Stimulated activated CD8-positive, alpha-beta memory T cell treated with anti-CD3 and anti-CD28 coated beads, Interleukin-12 subunit alpha, Interleukin-12 subunit beta, amount 100 ng/mL, for 1 hour (primary cell): ENCODE measurements at places on chromosomes 12 and 14.

GRCh38 chr14:50560931-50561285 lies 963 bp downstream of the ATL1 start:
- DNase-seq = peak; percentile 20

DNA sequence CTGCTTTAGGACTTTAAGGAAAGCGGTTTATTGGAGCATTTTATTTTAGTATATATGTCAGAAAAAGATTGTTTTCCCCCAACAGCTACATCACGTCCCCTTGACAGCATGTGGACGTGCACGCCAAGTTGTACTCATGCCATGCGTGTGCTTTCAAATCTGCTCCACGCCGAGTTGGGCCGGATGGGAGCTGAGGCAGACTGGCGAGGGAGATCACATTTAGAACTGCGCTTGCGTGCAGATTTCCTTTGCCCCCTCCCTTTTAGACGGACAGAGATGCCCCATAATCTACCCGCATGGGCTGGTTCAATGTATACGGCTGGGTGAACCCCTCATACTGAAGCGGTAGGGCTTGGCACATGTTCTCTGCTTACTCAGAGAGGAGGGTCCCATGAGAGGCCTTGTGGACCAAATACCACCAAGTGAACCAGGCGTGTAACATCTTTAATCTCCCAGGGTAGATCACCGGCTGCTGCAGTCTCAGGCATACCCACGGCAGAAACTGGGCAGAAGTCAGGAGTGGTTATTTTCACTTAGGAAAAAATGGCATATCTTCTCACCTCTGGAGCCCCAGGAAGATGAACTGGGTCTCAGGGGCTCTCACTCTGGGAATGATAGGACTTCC lies 92.1 kb downstream of the ESR2 start:
- DNase-seq = no peak

- no peak for DNase-seq
Measured at GRCh38 chr14:34302654-34303053, 159.4 kb downstream of the SPTSSA start.

- no peak for DNase-seq
Measured at GRCh38 chr12:116453631-116454030, 105.5 kb upstream of the MAP1LC3B2 start.

- DNase-seq = no peak
Measured at GRCh38 chr14:50198499-50198898, 32.9 kb downstream of the SOS2 start.

- no peak for DNase-seq
Measured at GRCh38 chr12:67069451-67070306, 199.5 kb upstream of the CAND1 start.

- DNase-seq = no peak
Measured at GRCh38 chr12:123119808-123120207, 31.1 kb downstream of the PITPNM2 start.

GRCh38 chr14:77547512-77548180 lies 49.0 kb upstream of the ISM2 start:
- no peak for DNase-seq

DNA sequence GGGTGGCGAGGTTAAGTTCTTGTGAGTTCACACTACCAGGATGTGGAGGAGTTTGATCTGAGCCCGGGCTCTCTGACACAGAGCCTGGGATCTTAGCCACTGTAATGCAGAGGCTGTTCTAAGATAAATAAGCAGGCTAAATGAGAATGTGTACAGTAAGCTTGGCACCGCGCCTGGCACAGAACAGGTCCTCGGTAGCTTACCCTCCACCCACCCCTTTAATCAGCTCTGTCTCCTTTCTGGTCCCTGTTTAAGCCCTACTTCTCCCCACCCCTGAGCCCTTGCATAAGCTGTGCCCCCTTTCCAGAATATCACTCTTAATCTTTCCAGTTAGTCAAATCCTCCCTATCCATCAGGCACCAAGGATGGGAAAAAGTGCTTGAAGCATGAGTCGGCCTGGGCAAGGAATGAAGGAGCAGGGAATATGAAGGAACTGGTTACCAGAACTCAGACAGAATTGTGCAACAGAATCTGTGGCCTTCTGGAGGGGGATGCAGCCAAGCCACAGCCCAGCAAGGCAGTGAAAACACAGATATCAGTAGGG lies 32.8 kb upstream of the CMKLR1 start:
- no peak for DNase-seq

DNA sequence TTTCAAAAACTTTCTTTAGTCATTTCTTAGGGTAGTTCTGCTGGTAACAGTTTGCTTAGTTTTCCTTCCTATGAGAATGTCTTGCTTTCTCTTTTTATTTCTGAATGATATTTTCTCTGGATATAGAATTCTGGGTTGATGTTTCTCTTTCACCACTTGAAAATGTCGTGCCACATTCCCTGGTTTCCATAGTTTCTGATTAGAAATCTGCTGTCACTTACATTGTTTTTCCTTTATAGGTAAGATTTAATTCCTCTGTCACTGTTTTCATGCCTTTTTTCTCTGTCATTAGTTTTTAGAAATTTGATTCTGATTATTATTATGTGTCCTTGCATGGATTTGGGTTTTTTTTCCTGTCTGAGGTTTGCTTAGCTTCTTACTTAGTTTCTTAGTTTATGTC lies 77.3 kb upstream of the PCNX4 start:
- DNase-seq = no peak

DNA sequence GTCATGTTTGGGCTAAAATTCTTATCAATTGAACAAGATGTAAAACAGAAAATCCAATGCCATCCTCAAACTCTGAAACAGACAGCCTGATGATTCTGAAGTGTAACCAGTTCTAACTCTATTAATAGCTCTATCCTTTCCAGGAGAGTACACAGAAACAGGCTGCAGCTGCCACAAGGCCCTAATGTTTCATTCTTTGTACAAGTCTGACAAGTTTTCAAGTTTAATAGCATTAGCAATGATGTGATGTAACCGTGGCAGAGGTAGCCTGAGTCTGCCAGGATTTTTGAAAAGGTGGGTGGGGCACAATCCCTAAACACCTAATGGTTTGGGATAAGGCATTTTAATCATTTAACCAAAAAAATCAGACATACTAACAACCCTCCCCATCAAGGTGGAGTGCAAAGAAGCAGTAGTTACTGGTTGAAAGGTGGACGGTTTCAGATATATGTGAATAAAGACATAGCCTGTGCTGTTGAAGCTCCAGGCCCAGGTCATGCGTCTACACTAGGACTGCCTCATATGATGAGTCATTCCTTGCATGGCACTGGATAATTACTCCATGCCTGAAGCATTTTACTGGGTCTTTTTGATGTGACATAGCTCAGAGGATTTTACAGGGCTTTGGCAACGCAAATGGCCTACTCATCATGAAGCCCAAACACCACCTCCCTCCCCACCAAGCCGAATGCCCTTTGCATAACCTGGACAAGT lies 145.1 kb upstream of the GRIP1 start:
- no peak for DNase-seq

GRCh38 chr14:104321088-104321801 lies 182.9 kb downstream of the KIF26A start:
- DNase-seq = no peak

GRCh38 chr12:92886131-92886530 lies 43.0 kb downstream of the EEA1 start:
- no peak for DNase-seq

DNA sequence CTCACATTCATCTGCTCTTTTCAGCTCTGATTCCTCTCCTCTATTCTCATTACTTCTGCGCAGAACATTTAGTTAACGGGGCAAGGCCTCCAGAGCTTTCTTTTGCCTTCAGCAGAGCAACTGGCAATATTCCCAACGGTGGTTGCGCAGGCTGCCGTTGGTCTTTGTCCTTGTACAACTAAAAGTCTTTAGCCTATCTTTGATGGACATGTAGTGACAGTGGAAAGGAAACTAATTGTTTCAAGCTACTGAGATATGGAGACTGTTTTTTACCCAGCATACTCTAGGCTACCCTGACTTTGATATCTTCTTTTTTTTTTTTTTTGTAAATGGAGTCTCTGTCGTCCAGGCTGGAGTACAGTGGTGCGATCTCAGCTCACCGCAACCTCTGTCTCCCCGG lies 12.6 kb downstream of the R3HDM2 start:
- DNase-seq = no peak

- no peak for DNase-seq
Measured at GRCh38 chr14:90600619-90601018, 203.8 kb downstream of the CALM1 start.

GRCh38 chr14:59788176-59788575 lies 82.4 kb downstream of the RTN1 start:
- DNase-seq = no peak

GRCh38 chr12:78584695-78585094 lies 279.9 kb upstream of the SYT1 start:
- no peak for DNase-seq

GRCh38 chr14:62269204-62269603 lies 507.0 kb downstream of the SNAPC1 start:
- DNase-seq = no peak

GRCh38 chr12:6363010-6363329 lies 12.4 kb downstream of the SCNN1A start:
- DNase-seq = no peak

GRCh38 chr12:59636945-59637691 lies 41.3 kb downstream of the SLC16A7 start:
- DNase-seq = no peak

DNA sequence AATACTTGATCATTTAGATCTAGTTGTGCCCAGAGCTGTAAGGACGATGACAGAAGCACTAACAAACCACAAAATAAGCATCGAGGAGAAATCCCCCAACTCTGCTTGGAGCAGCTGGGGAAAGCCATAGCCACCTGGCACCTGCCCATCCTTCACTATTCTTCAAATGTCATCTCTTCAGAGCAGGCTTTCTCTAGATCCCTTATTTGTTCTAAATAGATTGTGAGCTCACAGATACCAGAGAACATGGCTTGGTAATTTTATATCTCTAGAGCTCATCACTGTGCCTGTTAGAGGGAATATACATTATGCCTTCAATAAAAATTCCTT lies 50.9 kb downstream of the GRIP1 start:
- no peak for DNase-seq

DNA sequence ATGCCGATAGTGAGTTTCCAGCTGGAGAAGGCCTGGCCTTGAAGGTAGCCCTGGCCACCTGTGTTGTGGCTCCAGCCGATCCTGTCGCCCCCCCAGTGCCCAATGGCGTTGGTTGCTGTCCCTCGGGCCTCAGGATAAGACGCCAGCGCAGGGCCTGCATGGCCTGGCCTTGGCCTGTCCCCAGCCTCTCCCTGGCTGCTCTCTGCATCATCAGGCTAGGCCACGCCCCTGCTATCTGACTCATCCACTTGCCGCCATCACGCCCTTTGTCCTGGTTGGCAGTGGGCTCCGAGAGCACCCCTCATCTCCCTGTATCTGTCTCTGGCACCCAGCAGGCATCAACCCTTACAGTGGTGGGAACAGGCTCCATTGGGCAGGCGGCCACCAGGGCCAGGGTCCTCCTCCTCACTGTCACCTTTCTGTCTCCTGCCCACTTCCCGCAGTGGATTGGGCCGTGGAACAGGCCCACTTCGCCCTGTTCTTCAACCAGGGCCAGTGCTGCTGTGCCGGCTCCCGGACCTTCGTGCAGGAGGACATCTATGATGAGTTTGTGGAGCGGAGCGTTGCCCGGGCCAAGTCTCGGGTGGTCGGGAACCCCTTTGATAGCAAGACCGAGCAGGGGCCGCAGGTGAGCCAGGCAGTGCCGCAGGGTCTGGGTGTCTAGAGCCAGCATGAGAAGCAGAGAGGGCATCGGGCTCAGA lies 25.6 kb downstream of the ALDH2 start:
- no peak for DNase-seq

DNA sequence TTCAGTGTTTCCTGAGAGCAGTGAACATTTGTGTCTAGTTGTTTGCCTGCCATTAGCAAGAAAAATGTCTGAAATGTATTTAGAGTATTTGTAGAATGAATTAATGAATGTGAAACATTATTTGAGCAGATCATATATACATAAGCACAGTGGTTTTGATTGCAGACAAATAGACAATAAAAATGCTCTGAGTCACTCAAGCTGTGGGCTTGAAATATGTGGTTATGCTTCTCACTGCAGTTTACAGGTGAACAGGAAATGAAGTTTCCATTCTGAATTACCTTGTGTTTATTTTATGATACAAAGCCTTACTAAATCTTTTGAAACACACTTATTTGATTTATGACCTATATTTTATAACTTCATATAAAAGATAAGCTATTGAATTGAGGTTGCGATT lies 827.7 kb downstream of the TMTC2 start:
- DNase-seq = no peak

DNA sequence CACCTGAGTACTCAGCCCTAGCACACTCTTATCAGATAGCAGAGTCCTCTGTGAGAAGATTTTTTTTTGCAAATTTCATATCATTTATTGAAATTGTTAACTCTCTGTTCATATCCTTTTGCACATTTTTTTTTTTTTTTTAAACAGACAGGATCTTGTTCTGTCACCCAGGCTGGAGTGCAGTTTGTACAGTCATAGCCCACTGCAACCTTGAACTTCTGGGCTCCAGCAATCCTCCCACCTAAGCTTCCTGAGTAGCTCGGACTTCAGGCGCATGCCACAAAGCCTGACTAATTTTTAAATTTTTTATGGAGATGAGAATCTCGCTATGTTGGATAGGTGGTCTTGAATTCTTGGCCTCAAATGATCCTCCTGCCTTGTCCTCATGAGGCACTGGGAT lies 4.3 kb downstream of the PARP2 start:
- no peak for DNase-seq

- no peak for DNase-seq
Measured at GRCh38 chr12:68447797-68448260, 115.7 kb upstream of the MDM1 start.

- no peak for DNase-seq
Measured at GRCh38 chr14:90693413-90693812, 122.8 kb downstream of the TTC7B start.

DNA sequence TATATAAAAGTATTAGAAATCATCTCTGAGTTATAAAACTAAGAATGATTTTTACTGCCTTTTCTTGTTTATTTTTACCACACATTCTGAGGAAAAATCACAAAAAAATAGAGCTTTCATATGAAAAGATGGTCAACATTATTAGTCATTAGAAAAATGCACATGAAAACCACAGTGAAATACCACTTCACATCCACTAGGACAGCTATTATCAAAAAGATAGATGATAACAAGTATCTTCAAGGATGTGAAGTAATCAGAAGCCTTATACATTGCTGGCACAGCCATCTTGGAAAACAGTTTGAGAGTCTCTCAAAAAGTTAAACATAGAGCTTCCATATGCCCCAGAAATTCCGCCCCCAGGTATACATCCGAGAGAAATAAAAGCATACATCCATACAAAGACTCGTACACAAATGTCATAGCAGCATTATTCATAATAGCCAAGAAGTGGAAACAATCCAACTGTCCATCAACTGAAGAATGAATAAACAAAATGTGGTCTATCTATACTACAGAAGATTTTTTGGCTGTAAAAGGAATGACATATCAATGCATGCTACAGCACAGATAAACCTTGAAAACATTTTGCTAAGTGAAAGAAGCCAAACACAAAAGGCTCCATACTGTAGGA lies 523.9 kb downstream of the FUT8 start:
- DNase-seq = no peak

- no peak for DNase-seq
Measured at GRCh38 chr12:131094831-131095805, 141.4 kb downstream of the ADGRD1 start.
